GM23248 (cell line): ENCODE measurements at places on chromosomes 7 and 10.

- DNase-seq: no peak
Measured at GRCh38 chr10:127734753-127735152, 2.2 kb upstream of the FOXI2 start.

GRCh38 chr10:114399576-114399975, 4.7 kb downstream of the AFAP1L2 start:
- DNase-seq: no peak

GRCh38 chr7:5083311-5083711, 37.7 kb downstream of the RBAK start:
- DNase-seq: no peak

GRCh38 chr7:36775061-36775620, 50.8 kb upstream of the AOAH start:
- DNase-seq: no peak

- no peak for DNase-seq
Measured at GRCh38 chr7:2541291-2542010, 13.9 kb downstream of the BRAT1 start.

DNA sequence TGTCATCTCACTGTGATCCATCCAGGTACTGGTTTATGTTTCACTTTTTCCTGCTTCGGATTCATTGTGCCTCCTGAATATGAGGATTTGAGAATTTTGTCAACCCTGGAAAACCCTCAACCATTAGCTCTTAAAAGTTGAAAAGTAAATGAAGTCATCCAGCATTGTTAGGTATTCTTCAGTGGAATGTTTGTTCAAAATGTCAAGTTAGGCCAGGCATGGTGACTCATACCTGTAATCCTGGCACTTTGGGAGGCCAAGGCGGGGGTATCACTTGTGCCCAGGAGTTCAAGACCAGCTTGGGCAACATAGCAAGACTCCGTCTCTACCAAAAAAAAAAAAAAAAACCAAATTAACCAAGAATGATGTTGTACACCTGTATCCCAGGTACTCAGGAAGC, 222.1 kb downstream of the NSUN6 start:
- DNase-seq: no peak
